ENCODE measurements at places on chromosomes 11 and 22.

GRCh38 chr22:37519268-37520195 is at the start of gene CARD10:
CARD10 (minus strand) TSS chr22:37519415; CDS start chr22:37519200, 215 bp downstream.
- no peak for DNase-seq

DNA sequence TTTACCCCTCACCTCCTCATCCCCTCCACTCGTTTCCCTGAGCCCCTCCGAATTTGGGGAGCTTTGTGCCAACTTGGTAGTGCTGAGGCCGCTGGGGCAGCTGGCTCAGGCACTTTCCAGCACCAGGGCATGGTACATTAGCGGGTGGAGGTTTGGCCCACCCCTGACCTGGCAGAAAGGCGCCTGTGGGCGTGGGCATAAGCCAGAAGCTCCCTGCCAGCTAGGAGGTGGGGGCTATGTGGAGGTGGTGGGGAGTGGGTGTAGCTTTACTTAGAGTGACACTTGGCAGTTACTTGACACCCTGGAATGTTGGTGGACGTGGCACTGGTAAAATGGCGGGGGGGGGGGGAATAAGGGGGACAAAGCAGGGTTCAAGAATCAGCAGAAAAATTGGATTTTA is 10.3 kb upstream of the IGF2 start:
- DNase-seq: no peak

DNA sequence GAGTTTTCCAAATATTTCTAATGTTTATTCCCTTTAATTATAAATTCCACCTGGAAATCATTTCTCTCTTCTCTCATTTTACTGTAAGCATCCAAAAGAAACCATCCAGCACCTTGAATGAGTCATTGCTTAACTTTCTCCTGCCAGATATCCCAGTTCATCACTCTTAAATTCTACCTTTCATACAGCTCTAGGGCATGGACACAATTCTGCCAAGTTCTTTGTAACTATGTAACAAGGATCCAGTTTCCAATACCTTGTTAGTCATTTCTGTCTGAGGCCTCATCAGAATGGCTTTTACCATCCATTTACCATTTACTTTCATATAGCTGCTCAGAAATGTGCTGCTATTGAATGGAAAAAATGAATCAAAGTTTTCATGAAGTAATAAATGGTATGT is 455.4 kb upstream of the TENM4 start:
- DNase-seq: no peak

DNA sequence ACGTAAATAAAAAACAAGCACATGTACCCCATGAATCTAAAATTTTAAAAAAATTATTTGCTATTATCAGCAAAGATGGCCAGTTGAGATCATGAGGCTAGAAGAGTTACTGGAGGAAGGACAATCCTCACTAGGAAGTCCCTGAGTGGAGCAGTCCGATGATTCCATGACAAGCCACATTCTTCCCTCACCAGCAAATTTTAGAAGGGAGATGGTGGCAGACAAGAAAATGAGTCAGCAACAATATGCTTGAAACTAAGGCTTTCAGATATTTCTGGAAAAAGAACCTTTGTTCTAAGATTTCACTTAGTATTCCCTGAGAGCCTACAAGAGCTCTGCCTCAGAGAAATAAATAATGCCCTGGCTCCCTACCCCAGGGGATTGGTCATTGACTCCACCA is 34.9 kb downstream of the P4HA3 start:
- DNase-seq: no peak

DNA sequence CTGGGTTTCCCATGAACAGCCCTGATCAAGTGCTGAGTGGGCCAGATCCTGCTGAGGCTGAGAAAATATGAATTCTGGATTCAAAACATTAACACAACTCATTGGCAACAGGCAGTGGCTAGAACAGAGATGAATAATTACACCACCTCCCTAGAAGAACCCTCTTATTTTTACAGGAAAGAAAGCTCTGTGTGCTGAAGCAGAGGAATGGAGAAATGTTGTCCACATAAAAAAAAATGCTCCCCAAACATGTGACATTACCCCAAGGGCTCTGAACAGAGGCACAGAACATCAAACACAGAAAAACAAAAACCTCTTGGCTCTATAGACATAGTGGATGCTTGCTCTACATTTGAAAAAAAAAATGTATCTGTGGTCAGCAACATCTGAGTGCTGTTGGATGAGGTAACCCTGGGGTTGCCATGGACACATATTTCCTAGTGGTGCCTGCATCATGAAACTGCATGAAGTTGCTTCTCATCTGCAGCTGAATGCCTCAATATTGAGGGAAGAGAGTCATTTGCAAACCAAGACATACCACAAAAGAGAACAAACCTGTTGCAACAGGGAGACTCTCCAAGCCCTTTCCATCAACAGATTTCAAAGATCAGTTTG is 98.8 kb downstream of the SNX19 start:
- DNase-seq: no peak

DNA sequence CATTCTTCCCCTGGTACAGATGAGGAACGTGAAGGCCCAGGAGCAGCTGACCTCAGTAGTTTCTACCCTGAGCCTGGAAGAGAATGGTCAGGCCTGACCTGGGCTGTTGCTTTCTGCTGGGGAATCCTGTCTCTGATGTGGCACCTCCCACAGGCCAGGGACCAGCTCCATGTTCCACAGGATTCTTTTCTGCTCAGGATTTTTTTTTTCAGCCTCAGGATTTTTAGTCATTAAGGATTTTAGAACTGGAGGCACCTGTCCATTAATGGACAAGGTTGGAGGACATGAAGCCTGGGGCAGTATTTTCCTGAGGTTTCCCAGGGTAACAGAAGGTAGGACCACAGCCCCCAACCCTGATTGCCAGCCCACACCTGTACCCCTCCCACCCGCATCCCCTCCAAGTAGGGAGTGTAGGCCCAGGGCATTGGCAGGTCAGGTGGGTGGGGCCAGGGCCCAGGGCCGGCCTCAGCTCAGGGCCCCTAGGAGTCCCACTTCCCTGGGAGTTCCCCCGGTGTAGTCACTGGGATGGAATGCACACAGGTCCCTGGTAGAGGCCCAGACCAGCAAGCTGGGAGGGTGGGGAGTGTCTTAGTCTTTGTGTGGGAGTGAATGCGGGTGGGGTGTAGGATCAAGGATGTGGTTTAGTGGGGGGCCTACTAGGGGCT is 16.1 kb downstream of the BIK start:
- no peak for DNase-seq

GRCh38 chr11:134573857-134574256 is 161.8 kb upstream of the B3GAT1 start:
- no peak for DNase-seq

DNA sequence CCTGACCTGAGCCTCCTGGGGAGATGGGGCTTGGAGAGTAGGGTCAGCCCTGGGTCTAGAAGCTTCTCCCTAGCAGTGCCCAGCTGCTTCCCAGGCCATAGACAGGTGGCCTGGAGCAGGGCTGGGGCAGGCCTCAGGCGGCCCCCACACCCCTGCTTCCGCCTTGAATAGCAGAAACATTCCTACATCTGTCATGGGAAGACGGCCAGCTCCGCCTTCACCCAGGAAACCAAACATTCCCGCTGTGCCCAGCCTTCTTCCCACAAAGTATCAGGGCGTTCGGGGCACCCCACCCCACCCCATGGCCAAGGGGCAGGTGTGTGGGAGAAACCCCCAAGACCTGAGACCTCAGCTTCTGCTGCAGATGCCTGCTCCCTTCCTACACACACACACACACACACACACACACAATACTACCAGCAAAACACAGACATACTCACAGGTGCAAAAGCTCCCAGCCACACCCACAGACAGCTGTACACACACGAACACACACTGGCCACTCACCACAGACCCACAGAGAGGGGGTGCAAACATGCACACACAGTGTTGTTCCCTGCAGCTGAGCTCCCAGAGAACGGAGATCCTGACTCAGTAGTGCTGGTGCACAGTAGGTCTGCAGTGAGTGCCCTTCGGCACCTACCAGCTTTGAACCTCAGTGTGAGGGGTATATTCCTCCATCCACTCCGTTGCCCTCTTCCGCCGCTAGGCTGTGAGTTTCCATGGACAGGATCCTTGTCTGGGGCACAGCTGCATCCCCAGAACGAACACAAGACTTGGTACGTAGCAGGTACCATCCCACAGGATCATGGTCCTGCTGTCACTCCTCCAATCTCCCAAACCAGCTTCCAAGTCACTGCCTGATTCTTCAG is 37.4 kb downstream of the PDGFB start:
- no peak for DNase-seq

- no peak for DNase-seq
These were observed 540 bp downstream of the ADM start for GRCh38 chr11:10305262-10305963.

DNA sequence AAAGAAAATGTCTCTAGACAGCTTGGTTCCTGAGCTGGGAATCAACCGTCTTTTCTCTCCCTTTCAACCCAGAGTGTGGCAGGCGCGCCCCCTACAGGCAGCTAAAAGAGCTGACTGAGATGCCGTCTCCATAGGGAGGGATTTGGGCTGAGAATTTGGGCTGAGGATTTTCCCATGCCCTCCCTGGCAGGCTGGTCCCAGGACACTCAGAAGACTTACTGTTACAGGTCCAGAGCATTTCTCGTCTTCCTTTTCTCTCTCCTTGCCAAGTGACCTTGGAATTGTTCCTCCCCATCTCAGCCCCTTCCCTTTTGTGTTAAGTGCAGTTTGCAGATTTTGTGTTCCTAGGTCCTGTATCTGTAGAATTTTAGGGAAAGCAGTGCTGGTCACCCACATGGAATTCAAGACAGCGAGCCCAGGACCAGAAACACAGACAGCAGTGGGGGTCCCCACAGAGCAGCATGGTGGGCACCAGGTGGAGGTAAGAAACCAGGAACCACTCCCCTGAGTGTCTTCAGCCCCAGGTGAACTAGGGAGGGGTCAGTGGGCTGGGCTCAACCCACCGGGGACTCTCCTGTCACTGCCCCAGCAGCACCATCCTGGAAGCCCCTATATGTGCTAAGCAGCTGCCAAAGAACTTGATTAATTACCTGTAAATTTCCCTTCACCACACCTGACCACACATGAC is 9.9 kb upstream of the IGLL5 start:
- DNase-seq: peak; percentile 18

DNA sequence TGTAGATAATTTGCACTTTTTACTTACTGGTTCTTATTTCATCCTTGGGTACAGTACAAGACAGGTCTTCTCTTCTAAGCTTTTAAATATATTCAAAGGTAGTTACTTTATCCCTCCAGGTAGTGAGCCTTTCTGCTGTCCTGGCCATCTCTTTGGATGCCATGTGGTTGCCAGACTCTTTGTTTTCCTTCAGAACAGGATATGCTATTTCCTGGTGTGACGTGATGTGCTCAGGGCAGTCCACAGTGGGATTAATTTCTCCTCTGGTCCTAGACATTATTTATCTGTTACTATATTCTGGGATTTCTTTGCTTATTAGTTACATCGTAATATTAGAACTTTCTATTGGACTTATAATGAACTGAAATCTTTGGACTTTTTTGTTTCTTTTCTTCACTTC is 63.7 kb downstream of the PPP6R3 start:
- DNase-seq: no peak

DNA sequence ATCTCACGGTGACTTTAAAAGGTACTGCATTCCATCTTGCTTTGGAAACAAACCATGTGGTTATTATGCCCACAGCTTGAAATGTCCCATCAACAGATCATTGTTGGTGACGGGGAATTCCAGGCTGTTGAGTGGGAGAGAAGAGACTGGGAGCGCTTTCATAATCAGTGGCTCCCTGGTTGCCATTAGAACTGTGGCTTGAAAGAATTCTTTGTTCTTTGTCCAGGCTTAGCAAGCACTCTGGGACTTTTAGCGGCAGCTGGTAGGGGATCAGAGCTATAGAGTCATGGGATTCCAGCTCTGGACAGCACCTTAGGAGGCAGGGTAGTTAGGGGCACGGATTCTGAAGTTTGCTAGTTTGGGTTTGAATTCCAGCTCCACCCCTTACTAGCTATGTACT is 22.0 kb downstream of the MMP20 start:
- no peak for DNase-seq
